Dermis lymphatic vessel endothelial cell (primary cell): ENCODE measurements at places on chromosomes 6 and 20. TPM values are rescaled to one million over a fixed set of nuclear protein-coding genes. Genes with fewer than 3 reads are reported as not detected.

The LY86 gene
- total RNA-seq = not detected in 2 replicates

The PAK5 gene
- total RNA-seq = not detected in 2 replicates

The PLEKHG1 gene
- 19.5 and 26.4 TPM in 2 replicates for total RNA-seq

The FAM217B gene
- 3.3 and 3.4 TPM in 2 replicates for total RNA-seq

The TREML1 gene
- total RNA-seq = not detected in 2 replicates

The ELOVL2 gene
- total RNA-seq = under 0.01 TPM in 1 of 2 replicates, not detected in the other

The EZR gene
- 64.8 and 66.1 TPM in 2 replicates for total RNA-seq

The SNAP91 gene
- total RNA-seq = 0.87 and 1.4 TPM in 2 replicates

The TBX18 gene
- total RNA-seq = 1.5 and 2.9 TPM in 2 replicates

The OR2J3 gene
- total RNA-seq = not detected in 2 replicates

The RFX6 gene
- total RNA-seq = not detected in 2 replicates

The GPX5 gene
- not detected in 2 replicates for total RNA-seq

The SLC12A5 gene
- 0.34 and 0.98 TPM in 2 replicates for total RNA-seq

The TREM1 gene
- total RNA-seq = not detected in 2 replicates

The EMILIN3 gene
- total RNA-seq = under 0.01 and 0.11 TPM in 2 replicates

The APCDD1L gene
- 0.11 TPM in 1 of 2 replicates, not detected in the other for total RNA-seq

The NUP43 gene
- 16.3 and 26.2 TPM in 2 replicates for total RNA-seq

The ZNF335 gene
- total RNA-seq = 7.6 and 8.9 TPM in 2 replicates

The SNAP25 gene
- not detected in 2 replicates for total RNA-seq

The RNF182 gene
- total RNA-seq = 0.09 and 0.22 TPM in 2 replicates

The MBOAT1 gene
- total RNA-seq = 39.8 and 40.6 TPM in 2 replicates

The OR10C1 gene
- total RNA-seq = not detected in 2 replicates

The EGFL8 gene
- 1.3 and 2.8 TPM in 2 replicates for total RNA-seq

The TLDC2 gene
- 0.09 and 0.11 TPM in 2 replicates for total RNA-seq

The FAM83D gene
- total RNA-seq = 9.4 and 10.1 TPM in 2 replicates

The VWA7 gene
- 0.09 and 0.22 TPM in 2 replicates for total RNA-seq

The TMEM14C gene
- total RNA-seq = 89.7 and 147 TPM in 2 replicates

The ZC3H12D gene
- total RNA-seq = under 0.01 TPM in 1 of 2 replicates, not detected in the other

The CPNE1 gene
- 83.7 and 123 TPM in 2 replicates for total RNA-seq

The NPBWR2 gene
- not detected in 2 replicates for total RNA-seq

The ARMC12 gene
- 0.26 and 0.43 TPM in 2 replicates for total RNA-seq

The ALDH8A1 gene
- under 0.01 and 0.17 TPM in 2 replicates for total RNA-seq

The CCR6 gene
- not detected in 2 replicates for total RNA-seq

The CEBPB gene
- 13.3 and 24.2 TPM in 2 replicates for total RNA-seq

The TAP2 gene
- 17.6 and 34.9 TPM in 2 replicates for total RNA-seq

The BMP5 gene
- not detected in 2 replicates for total RNA-seq
